ENCODE measurements at places on chromosomes 6 and 20.

- peak; percentile 41 for DNase-seq
These were observed 10.1 kb downstream of the IL17F start for GRCh38 chr6:52233975-52234823.

- peak; percentile 86 for DNase-seq
These were observed 2.9 kb downstream of the EEF1A2 start for GRCh38 chr20:63495741-63496595.

DNA sequence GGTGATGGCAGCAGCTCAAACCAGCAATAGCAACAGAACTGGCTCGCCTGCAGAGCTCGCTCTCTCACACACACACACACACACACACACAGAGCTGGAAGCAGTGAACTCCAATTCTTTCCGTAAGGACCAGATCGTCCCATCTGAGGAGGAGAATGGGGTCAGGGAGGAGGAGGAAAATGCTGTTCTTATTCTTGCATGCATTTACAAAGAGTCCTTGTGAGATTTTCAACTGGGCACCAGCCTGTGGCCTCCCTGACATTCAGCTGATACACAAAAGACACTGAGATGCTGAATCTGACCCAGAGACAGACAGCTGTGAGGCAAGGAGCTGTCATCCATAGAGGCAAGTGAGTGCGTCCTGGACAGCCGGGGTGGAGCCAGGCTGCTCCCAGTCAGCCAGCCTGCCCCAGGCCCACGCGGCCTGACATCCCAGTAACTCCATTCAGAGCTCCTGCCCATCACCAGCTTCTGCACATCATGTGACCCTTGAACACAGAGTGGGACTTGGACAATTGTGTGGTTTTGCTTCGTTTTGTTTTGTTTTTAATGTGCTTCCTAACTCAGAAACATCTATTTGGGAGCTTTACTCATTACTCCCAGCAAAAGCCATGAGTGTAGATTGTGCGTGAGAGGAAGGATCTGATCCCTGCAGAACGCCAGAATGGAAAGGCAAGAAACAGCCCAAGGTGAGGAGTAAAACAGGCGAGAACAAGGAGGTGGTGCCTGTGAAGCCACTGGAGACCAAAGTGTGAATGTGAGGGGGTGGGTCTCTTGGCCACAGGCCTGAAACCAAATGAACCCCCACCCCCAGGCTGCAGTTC lies 2.1 kb downstream of the SERPINB9 start:
- DNase-seq, result peak; percentile 68

GRCh38 chr6:34332251-34333198 lies 59.9 kb downstream of the NUDT3 start:
- no peak for DNase-seq

- DNase-seq, result no peak
These were observed 3.2 kb upstream of the SLC17A9 start for GRCh38 chr20:62949153-62949821.

GRCh38 chr20:23881371-23881770 lies 1.8 kb upstream of the CST5 start:
- no peak for DNase-seq
